SIG-M5 (cell line): ENCODE measurements at places on chromosomes 12 and 14.

GRCh38 chr14:24085215-24085614, 8.9 kb upstream of the PCK2 start:
- no peak for DNase-seq

DNA sequence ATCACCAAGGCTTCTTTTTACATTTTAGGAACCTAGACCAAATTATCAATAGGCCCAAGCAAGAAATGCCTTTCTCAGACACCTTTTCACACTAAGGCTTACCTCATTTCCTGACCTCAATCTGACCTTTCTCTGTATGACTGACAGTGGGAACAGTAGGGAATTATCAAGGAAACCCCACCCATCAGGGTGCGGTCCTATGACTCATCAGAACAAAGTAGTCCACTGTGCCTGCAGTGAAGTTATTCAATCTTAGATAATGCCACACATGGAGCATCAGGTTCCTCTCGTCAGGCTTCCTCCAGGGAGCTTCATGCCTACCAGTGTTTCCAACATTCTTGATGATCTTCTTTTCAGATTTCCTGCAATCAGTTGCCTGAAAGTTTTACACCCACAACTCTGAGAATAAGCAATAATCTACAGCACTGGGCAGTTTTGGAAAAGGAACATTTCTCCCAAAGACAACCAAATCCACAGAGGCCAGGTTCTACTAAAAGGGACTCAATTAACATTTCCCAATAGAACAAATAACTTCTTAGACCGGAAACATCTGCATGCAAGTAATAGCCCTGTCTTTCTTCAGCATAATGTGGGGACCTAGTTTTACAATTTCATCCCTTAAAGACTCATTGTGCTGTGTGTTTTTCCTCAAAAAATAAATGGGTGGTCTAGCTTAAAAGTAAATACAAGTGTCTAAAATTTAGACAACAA, 35.9 kb upstream of the TMTC2 start:
- DNase-seq = no peak

DNA sequence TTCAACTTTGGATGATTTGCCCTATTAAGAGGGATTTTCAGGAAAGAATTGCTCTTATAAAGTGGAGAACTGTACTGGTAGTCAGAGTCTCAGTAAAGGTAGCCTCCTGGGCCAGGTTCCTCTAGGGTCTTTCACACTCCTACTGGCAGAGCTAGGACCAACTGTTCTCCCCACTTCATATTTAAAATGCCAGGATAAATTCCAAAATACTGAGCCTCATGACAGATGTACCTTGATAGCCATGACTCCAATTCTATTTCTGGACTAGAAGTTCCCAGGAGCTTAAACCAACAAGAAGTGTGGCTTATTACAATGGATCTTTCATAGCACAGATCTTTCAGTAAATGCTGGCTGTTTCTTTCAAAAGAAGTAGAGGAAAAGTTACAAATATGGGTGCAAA, 126.5 kb downstream of the C12orf75 start:
- no peak for DNase-seq

GRCh38 chr12:131044760-131045381, 91.2 kb downstream of the ADGRD1 start:
- no peak for DNase-seq

DNA sequence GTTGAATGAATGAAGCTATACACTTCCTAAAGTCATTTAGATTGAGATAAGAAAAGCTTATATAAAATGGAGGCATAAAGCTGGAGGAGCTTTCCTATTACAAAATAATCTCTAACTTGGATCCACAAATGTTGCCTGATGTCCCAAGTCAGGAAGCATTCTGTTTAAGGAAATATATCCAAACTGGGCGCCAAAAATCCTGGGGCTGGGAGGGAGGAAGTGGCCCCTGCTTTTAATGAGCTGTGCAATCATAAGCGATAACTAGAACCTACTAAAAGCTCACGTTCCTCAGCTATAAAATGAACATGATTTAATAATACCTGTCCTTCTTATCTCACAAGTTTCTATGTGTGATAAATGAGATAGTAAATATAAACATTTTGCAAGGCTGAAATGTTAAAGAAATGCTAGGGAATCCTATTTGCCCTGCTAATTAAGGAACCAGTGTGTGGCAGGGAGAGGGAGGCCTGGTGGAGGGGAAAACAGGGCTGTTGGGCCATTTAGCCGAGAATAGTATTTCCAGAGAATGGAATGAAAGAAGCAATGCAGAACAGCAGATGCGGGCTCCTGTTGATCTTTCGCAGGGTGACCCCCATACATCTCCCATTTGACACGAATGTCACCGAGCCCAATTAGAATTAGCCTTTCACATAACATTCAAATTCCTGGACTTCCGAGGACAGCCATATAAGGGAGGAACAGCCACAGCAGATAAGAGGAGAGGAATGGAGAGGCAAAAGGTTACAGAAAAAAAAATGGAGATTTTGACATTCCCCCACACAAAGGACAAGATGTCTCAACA, 25.9 kb downstream of the DUSP6 start:
- no peak for DNase-seq

DNA sequence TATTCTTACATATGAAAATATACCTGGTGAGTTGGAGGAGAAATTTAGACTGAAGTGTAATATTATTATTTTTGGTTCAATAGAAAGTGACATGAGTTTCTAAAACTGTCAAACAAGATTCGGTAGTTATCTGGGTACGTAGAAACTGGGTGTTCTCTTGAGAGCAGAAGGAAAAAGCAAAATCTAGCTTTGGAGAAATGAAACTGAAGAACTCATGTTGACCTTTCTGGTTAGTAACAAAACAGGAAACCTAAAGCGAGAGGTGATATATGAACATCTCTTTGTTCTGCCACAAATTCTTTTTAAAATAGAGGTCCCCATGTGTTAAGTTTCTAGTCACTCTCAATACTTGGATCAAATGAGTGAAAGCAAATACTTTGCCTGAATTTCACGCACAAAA, 401.7 kb downstream of the TRHDE start:
- DNase-seq = no peak

- DNase-seq = no peak
These were observed 1995.9 kb upstream of the SEL1L start for GRCh38 chr14:83529531-83529930.

DNA sequence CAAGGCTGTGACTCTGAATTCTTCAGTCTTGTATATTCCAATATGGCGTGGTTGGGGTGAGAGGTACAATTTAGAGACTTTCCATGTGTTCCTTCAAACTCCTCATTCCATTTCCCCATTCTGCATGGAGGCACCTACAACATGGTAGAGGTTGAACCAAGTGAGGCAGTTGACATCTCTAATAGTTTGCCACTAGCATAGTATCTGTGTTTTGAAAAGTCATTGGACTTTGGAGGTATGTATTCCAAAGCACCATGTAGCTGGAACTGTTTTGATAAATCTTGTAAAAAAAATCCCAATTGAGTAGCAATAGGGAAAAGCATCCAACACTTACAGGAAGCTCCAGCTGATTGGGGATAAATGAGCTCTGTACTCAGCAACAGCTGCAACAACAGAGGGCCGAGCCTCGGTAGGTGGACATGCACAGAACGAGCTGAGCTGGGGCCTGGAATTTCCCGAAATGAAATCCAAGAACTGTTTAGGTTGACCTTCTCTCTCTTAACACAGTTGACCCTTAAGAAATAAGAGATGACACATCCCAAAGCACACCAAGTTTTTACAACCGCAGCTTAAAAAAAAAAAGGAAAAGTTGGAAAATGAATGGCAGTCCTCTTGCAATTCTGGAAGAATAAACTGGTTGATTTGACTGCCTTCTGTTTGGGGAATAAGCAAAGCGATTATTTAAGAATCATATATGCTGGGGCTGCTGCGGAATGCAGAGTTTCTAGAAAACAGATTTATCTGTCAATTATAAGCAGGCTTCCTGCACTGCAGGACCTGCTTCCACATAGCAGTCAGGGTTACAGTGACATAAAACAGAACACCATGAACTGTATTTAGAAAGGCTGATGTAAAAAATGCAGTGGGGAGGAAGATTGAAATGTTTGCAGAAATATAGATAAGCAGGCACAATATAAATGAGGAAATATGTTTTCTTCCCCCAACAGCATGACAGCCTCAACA, 194.6 kb upstream of the KRR1 start:
- no peak for DNase-seq

- no peak for DNase-seq
These were observed 7.3 kb upstream of the EMP1 start for GRCh38 chr12:13189264-13189663.

DNA sequence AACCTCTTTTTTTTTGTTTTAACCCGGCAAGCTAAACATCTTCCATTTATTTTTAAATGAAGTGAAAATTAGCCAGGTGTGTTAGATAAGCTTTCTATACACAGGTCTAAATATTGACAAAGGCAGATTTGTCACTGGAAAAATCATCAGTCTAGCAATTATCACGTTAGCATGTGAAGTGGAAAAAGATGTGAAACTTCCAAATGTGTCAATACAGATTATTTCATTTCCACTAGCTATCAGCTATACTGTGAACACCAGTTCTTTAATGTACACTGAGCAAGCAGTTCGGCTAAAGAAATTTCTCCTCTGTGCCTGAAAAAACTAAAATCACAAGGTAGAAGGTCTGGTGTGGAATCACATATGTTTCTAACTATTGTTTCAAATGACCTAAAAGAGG, 96.6 kb upstream of the G2E3 start:
- DNase-seq = no peak

- no peak for DNase-seq
These were observed 5.8 kb upstream of the TMEM63C start for GRCh38 chr14:77175843-77176242.

- no peak for DNase-seq
These were observed 58.2 kb downstream of the SETD3 start for GRCh38 chr14:99422228-99423010.

- DNase-seq = no peak
These were observed 35.1 kb downstream of the MYL2 start for GRCh38 chr12:110885152-110885840.

DNA sequence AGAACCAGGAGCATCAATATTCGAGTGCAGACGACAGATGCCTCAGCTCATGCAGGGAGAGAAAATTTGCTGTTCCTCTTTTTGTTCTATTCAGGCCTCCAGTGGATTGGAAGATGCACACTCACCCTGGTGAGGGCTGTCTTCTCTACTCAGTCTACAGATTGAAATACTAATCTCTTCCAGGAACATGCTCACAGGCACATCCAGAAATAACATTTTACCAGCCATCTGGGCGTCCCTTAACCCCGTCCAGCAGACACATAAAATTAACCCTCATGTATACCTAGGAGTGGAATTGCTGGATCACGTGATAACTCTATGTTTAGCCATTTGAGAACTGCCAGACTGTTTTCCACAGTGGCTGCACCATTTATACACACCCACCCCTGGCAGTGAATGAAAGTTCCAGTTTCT, 4.5 kb upstream of the OAS2 start:
- no peak for DNase-seq

GRCh38 chr14:77593501-77593961, 22.9 kb downstream of the SPTLC2 start:
- DNase-seq = peak; percentile 91

- DNase-seq = no peak
These were observed 1005.8 kb downstream of the TRHDE start for GRCh38 chr12:73277971-73278370.

DNA sequence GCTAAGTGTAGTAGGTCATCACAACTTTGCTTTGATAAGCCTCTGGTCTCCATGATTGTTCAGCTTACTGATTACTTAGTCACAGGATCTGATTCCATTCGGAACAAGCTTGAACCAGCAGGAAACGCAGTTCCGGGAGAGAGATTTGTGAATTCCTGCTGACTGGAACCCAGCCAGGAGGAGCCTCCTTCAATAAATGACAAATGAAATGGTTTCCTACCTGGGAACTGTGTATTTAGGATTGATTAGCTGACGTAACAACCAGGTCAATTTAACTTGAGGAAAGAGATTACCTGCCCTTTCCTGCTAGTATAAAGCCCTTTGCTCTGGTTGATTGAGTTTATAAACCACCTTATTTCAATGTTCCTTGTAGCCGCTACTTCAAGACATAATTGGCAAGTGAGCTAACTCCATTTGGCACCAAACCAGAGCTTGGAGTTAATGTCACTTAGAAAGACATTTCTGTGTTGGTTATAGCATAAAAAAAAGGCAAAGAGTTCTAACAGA, 35.1 kb upstream of the KCNH3 start:
- DNase-seq = no peak

DNA sequence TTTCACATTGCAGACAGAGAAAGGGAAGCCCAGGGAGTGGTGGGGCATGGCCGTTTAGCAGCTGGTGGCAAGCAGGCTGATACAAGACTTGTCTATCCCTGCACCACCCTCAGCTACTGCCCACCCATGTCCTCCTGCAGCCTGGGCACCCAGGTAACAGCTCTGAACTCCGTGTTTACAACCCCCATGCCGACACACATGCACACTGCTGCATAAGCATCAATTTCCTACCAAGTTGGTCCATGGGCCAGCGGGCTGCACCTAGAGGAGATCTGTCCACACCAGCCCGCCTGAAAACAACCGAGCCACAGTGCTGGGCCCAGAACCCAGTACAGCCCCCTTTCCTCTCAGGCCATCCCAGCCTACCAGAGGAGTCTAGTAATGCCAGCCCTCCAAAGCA, 75.9 kb upstream of the C14orf180 start:
- DNase-seq = no peak

DNA sequence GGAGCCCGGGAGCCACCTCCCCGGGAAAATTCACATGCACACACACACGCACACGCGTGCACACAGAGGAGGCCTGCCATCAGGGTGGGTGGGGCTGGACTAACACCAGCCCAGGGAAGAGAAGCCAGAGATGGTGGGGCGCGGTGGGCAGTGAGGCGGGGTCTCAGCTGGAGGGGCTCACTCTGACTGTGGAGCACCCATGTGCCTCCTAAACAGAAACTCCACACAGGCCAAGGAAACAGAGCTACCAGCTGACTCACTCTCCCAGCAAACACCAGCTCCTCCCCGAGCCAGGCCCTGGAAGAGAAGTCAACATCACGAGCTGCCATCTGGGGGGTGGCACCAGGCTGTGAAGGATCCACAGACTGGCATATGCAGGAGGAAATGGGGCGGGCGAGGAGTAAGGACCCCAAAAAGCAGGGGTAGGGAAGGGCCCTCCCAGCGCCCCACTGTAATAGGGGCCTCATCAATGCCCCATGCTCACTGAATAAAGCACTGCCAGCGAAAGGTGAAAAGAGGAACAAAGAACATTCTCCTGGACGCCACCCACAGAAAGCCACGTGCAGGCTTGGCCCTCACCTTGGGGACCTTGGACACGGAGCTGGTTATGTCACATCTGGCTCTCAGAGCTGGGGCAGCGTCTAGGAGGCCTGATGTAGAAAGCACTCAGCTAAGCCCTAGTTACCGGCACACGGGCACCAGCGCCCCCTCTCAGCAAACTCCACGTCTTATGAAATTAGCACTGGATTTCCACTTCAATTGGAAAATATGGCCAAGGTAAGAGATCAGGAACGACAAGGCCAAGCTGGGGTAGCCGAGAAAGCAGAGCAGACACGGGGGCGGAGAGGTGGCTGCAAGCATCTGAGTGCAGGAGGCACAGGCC, 8.4 kb upstream of the INF2 start:
- no peak for DNase-seq
